Coronary artery (tissue), 2 donors: ENCODE measurements at places on chromosomes 6 and 20.

DNA sequence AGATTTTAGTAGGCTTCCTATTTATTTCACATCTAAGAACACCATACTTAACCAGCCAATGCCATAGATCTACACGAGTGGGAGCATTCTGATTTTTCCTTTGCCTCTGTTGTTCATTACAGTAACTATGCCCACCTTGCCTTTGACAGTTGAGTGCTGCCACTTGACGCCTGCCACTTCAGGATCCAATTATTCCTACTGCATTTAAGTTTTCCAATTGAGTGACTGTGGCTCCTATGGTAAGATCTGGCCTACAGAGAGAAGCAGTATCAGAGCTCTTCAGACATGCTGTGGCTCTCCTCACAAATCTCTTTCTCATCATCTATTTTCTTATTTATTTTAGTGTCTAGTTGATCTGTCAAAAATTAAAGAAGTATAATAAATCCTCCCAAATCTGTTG, 403.0 kb upstream of the SPTLC3 start:
- no peak for DNase-seq

DNA sequence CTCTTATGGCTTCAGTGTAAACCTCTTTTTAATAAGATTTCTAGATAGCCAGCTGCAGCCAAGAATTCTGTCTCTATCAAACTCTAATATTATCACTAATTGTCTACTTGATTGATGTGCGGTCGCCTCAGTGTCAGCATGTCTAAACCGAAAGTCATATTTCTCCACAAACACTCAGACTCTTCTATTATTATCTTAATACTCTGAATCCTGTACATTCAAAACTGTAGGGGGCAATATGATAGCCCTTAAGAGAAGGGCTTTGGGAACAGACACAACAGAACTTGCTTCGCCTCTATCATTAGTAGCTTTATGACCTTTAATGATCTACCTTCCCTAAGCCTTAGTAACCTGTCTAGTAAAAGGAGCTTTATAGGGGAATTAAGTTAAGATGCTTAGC, 379.7 kb upstream of the PTCHD4 start:
- DNase-seq: no peak

DNA sequence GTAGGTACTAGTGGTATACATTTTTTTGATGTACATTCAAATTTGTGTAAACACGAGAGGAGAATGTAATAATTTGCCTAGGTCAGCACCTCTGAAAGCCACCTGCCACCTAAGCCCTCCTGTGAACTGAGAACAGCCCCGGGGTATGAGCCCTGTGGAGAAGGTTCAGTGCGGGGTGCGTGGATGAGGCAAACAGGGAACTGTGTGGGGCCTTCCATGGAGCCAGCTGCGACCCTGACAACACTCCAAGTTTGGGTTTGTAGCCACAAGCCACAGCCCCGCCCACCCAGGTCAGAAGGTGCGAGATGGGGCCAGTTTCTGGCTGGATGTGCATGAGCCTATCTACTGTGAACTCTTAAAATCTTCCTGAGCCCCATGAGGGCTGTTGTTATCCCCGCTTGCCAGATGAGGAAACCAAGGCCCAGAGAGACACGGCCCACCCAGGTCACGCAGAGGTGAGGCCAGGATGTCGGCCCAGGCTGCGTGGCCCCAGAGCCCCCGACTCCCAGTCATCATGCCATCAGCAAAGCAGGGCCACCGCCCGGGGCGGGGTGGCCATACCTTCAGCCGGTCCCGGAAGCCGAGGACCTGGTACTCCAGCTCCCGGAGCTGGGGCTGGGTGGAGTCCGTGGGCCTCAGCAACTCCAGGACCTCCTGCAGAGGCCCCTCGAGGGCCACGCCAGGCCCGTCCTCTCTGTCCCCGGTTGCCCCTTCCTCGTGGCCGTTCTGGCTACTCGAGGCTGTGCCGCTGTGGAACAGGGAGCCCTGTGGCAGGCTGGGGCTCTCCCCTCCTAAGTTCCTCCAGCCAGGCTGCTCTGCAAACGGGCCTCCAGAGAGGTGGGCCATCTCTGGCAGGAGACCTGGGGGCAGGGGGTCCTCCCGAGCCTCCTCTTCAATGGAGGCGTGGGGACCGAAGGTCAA, 89.6 kb downstream of the RIPOR3 start:
- no peak for DNase-seq

DNA sequence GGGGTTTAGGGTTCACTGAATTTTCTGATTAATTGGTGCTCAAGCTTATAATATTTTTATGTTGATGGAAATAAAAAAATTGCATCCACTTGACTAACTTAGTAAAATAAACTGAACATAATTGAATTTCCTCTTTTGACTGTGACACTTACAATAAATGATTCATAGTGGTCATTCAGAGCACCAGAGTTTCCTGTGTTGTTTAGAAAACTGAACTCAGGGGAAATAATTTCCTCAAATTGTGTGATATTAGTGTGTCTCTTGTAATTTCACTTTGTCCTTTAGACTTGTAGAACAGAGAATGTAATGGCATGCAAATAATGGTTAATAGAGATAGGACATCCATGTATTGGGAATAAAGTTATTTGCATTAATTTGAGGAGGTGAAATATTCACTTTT, 319.7 kb upstream of the MAN1A1 start:
- no peak for DNase-seq

GRCh38 chr6:108897371-108897770, 49.1 kb downstream of the ARMC2 start:
- DNase-seq: no peak

DNA sequence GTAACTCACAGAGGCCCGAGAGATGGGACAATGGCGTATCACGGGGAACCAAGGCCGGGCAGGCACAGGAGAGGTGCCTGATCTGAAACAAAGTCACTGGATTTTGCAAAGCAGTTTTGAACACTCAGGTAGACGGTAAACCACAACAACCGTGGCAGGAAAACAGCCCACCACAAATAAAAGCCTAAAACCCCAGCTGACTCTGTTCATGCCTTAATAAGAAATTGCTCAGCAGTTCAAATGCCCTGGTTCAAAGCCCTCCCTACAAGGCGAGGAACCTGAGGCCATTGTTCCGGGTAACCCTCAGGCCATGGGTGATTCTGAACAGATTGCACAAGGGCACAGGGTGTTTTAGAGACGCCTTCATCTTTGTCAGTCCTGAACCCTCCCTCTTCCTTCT, 114.2 kb downstream of the MAP3K7 start:
- DNase-seq: no peak

- DNase-seq: no peak
These were observed 40.5 kb upstream of the JARID2 start for GRCh38 chr6:15205321-15205720.

DNA sequence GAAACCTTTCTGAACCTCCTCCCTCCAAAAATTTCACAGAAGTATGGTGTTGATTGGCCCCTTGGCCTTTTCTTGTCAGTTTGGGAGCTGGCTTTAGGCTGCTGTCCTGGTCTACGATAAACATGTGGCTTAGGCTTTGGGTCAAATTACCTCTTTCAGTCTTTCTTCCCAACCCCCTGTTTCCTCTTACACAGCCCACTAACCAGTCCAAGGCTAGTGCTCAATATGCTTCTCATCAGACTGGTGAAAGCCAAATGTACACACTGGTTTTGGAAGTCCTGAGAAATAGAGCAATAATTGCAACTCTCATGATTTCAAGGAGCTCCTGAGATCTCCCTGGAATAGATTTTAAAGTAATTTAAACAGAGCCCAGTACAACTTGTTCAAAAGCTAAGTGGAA, 933.7 kb upstream of the GJE1 start:
- no peak for DNase-seq

GRCh38 chr6:15249371-15250019, 3.6 kb downstream of the JARID2 start:
- no peak for DNase-seq

- DNase-seq: no peak
These were observed at the start of gene THBS2 for GRCh38 chr6:169253337-169254238. THBS2 (minus strand) TSS chr6:169253846; CDS start chr6:169250784, 3,062 bp downstream.

DNA sequence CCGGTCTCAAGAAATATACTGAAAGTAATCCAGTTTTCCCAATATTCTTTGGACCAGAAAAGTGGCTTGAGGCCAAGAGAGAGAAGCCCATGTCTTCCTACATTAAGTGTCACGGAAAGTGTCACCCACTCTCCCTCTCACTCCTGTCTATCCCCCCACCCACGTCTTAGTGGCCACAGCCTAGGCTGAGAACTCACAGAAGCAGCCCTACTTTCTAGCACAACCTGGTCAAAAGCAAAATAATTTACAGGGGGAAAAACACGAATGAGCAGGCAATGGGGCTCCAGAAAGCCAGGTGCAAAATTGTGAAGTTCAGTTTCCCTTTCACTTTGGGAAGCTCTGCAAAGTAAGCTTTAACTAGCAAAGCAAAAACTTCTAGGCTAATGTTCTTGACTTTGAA, 118.0 kb downstream of the OPRM1 start:
- DNase-seq: no peak

- DNase-seq: no peak
These were observed 173.0 kb downstream of the PLCB4 start for GRCh38 chr20:9241721-9242427.

DNA sequence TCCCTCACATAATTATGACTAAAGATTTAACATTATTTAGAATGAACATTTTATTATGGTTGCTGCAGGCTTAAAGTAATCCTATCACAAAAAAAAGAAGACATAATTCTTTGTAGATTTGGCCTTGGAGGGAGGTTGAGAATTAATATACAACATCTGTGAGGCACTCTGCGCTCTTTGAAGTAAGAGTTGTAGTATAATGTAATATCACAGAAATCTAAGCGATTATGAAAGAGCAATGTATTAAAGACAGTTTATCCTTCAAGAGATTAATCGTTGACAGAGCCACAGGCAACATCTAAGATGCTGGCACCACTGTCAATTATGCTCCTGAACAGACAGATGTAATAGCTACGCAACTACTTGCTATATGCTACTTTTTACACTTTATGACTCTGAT, 946.8 kb downstream of the GRIK2 start:
- DNase-seq: no peak

- DNase-seq: no peak
These were observed 200.6 kb downstream of the GMPR start for GRCh38 chr6:16438718-16439591.

GRCh38 chr6:85402071-85402470, 47.8 kb upstream of the NT5E start:
- DNase-seq: no peak

- no peak for DNase-seq
These were observed 240.8 kb upstream of the QKI start for GRCh38 chr6:163173741-163174140.

GRCh38 chr20:13909067-13909466, 81.3 kb downstream of the SEL1L2 start:
- no peak for DNase-seq

DNA sequence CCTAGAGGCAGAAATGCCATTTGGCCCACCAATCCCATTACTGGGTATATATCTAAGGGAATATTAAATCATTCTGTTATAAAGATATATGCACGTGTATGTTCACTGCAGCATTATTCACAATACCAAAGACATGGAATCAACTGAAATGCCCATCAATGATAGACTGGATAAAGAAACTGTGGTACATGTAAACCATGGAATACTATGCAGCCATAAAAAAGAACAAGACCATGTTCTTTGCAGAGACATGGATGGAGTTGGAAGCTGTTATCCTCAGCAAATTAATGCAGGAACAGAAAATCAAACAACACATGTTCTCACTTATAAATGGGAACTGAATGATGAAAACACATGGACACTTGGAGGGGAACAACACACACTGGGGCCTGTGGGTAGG, 458.4 kb downstream of the CD83 start:
- DNase-seq: no peak

DNA sequence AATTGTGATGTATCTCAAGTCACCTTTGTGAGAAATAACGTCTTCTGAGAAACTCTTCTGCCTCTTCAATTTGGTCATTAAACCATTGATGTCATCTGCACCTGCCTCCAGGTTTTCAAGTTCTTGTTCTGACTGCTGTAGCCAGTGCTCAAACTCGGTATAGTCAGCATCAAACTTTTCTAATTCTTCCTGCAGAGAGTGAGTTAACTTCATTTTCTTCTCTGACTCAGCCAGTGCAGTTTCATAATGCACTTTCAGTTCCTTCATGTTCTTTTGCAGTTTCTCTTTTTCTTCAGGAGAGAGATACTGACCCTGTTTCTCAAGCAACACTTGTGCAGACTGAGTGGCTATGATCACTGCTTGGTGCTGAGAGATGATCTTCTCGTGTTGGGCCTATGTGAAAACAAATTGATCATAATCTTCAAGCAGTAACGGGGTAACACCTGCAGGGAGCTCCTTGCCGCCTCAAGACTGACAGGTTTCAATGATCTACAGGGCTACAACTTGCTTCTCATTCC, 48.8 kb downstream of the DST start:
- no peak for DNase-seq

DNA sequence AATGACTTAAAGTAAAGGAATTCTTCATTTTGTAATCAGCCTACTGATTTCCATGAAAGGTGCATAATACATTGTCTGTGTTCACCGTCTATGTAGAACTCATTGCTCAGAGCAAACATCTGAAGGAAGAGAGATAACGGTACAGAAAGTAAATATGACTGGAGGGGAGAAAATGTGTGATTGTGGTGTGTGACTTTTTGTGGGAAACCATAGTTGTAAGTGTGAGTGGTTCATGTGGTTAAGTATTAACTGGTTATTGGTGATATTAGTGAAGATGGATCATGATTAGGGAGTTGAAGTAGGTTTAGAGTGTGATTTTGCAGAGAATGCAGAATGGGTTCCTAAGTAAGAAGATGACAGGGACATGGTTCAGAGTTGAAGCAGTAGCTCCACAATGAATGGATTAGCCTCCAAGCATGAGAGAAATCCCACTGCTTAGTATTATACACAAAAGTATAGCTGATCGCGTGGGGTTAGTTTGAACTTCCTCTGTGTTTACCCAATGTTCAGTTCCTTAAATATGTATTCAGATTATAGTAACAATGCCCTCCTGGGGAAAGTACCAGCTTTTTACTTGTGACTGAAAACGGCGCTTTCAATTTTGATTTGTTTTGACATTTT, 368.9 kb downstream of the UTRN start:
- DNase-seq: no peak

- DNase-seq: no peak
These were observed 934.4 kb downstream of the HACE1 start for GRCh38 chr6:103925317-103925716.

GRCh38 chr6:140204154-140204553, 829.7 kb upstream of the CITED2 start:
- DNase-seq: no peak

- no peak for DNase-seq
These were observed 575.8 kb upstream of the ADGRB3 start for GRCh38 chr6:68059261-68059660.

DNA sequence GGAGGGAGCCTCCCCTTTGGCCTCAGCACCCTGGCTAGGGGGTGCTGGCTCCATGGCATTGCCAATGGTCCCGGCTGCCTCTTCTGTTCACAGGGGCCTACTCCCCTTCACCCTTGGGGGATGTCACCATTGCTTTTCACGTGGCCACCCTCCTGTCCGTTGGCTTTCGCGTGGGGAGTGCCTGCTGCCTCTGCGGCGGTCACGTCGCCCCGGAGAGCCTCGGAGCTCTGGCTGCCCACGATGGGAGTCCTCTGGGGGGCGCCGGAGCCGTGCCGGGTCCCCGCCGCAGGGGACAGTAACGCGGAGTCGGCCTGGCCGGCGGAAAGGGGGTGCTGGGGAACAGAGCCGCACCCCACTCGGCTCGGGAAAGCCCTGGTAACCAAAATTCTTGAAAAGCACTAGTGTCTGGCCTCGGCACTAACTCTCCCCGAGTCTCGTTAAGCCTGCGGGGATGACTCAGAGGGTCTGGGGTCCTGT, 661 bp upstream of the HEBP2 start:
- no peak for DNase-seq

GRCh38 chr20:17628101-17628841, 53.8 kb downstream of the RRBP1 start:
- DNase-seq: no peak
